ENCODE measurements at places on chromosomes 4 and X. TPM values are rescaled to one million over a fixed set of nuclear protein-coding genes. Genes with fewer than 3 reads are reported as not detected.

- H3K4me3 ChIP-seq: no peak within 1 kb of the TSS
- H3K27ac ChIP-seq: no peak within 1 kb of the TSS
- DNase-seq: no peak
- peaks cover 11% of the 10 kb centered on the region for H3K4me1 ChIP-seq
- peaks cover 80% of the 10 kb centered on the region for H3K27me3 ChIP-seq
These were observed at the start of gene CRMP1 for GRCh38 chr4:5893004-5893580. TSS of gene CRMP1 (minus strand) at chr4:5893086. CDS start at chr4:5892969, 117 bp downstream.

GRCh38 chr4:114323841-114324240, 274.8 kb upstream of the UGT8 start:
- H3K27me3 ChIP-seq: no peaks in the 10 kb centered on the region
- no peaks in the 10 kb centered on the region for H3K36me3 ChIP-seq
- H3K27ac ChIP-seq: no peak overlapping the region
- no peak for DNase-seq

- H3K27me3 ChIP-seq: no peaks in the 10 kb centered on the region
These were observed 721.6 kb downstream of the RPA4 start for GRCh38 chrX:97605271-97605670.

The BRS3 gene
- not detected for total RNA-seq

- H3K4me1 ChIP-seq: no peaks in the 10 kb centered on the region
- no peak overlapping the region for H3K4me3 ChIP-seq
- H3K27ac ChIP-seq: no peak overlapping the region
- DNase-seq: peak; percentile 50
These were observed 824.0 kb downstream of the STIM2 start for GRCh38 chr4:27684610-27685011.

- H3K36me3 ChIP-seq: no peaks in the 10 kb centered on the region
- H3K27me3 ChIP-seq: no peaks in the 10 kb centered on the region
- peaks cover 14% of the 10 kb centered on the region for H3K4me1 ChIP-seq
- H3K27ac ChIP-seq: no peak overlapping the region
These were observed 276.9 kb downstream of the ARHGAP24 start for GRCh38 chr4:85751866-85752265.

The GUCY1B1 gene
- total RNA-seq: 17.5 TPM

GRCh38 chr4:89820010-89820409, 17.0 kb downstream of the SNCA start:
- peaks cover 48% of the 10 kb centered on the region for H3K4me1 ChIP-seq
- no peaks in the 10 kb centered on the region for H3K27me3 ChIP-seq
- no peak overlapping the region for H3K4me3 ChIP-seq
- no peak for DNase-seq
- H3K27ac ChIP-seq: no peak overlapping the region
- no peaks in the 10 kb centered on the region for H3K36me3 ChIP-seq

- no peaks in the 10 kb centered on the region for H3K27me3 ChIP-seq
- no peak overlapping the region for H3K4me3 ChIP-seq
- no peaks in the 10 kb centered on the region for H3K4me1 ChIP-seq
- no peak for DNase-seq
- H3K27ac ChIP-seq: no peak overlapping the region
These were observed 509.6 kb upstream of the CT83 start for GRCh38 chrX:116972362-116972761.

Data from tibial nerve (tissue), 4 donors.